ENCODE measurements at places on chromosomes 5 and 9. TPM values are rescaled to one million over a fixed set of nuclear protein-coding genes. Genes with fewer than 3 reads are reported as not detected.

Gene MAP1B
- 564 TPM for total RNA-seq

Gene PCDHGA11
- total RNA-seq: 29.1 TPM

Gene SLC25A46
- 108 TPM for total RNA-seq

- DNase-seq: no peak
Measured at GRCh38 chr9:72217306-72217842, 68.1 kb downstream of the GDA start.

- peak; percentile 55 for DNase-seq
Measured at GRCh38 chr9:36873247-36873875, 160.7 kb downstream of the PAX5 start.

- no peak for DNase-seq
Measured at GRCh38 chr5:65157906-65158603, 323.7 kb downstream of the ADAMTS6 start.

DNA sequence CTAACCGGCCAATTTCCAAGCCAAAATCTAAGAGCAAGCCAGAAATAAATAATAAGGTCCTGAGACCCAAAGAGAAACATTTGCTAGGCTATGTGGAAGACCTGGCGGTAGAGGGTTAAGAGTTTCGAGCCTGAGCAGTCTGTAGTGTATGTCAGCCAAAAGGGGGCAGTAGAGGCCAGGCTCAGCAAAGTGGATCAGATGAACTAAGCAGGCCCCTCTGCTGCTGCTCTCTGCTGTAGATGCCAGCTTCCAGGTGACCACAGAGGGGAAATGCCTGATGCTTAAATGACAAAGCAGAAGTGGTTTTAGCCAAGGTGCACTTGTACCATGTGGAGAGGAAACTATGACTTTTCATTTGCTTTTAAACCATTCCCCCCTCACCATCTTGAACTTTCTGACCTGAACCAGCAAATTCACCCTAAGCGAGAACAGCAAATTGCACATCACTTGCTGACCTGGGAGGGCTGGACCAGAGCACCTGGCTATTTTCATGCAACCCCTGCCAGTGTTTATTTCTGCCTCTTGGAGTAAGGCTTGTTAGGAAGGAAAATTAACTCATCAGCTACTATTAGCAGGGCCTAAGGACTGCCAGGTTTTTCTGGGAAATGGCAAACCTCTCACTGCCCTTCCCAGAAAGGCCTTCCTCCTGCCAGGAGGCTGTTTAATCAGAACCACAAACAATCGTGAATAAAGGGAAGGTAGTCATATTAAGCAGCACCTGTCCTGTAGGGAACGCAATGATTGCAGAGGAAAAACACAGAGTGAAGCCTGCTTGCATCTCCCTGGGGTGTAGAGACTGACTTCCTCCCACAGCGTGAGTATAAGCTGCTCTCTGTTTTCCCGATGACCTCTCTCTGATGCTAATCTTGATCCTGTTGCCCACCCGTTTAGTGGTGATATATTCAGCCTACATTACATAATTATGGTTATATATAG lies 818.2 kb downstream of the TLR4 start:
- DNase-seq: peak; percentile 24

DNA sequence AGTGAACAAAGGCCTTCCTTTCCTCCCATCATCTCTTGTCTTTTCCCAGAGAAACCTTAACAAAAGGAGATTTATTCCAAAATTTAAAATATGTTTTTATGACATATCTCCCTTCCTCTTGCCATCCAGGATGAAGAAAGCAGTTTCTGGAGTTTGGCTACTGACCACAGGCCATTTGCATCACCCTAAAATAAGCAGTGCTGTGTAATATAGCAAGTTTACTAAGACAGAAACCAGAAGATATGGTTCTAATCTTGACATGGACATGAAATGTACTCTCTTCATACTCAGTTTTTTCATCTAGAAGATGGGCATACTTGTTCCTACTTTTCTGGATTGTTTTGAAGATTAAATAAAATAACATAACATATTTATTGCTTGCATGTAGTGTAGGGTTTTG lies 50.2 kb upstream of the ZFAND5 start:
- DNase-seq: no peak

DNA sequence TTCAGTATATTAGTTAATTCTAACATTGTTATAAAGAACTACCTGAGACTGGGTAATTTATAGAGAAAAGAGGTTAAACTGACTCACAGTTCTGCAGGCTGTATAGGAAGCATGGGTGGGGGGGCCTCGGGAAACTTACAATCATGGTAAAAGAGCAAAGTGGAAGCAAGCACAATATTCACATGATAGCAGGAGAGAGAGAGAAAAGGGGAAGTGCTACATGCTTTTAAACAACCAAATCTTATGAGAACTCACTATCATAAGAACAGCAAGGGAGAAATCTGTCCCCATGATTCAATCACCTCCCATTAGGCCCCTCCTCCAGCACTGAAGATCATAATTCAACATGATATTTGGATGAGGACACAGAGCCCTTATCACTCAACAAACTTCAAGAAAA lies 324.9 kb downstream of the ZNF608 start:
- no peak for DNase-seq

DNA sequence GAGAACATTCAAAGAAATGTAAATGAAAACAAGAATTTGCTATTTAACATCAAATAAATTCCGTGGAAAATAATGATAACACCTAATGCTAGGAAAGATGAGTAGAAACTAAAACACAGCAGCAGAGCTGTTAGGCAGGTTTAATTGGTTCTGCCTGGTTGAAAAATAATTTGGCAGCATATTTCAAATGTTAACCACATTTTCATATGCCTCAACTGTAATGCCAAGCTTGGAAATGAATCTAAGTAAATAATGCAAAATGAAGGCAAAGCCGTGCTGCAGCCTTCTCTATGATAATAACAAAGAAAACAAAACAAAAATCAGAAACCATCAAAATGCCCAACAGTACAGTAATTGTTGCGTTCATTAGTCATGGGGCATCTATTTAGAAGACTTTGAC lies 79.9 kb upstream of the MSX2 start:
- no peak for DNase-seq

GRCh38 chr5:134964359-134965270 lies 3.1 kb upstream of the CATSPER3 start:
- DNase-seq: no peak

DNA sequence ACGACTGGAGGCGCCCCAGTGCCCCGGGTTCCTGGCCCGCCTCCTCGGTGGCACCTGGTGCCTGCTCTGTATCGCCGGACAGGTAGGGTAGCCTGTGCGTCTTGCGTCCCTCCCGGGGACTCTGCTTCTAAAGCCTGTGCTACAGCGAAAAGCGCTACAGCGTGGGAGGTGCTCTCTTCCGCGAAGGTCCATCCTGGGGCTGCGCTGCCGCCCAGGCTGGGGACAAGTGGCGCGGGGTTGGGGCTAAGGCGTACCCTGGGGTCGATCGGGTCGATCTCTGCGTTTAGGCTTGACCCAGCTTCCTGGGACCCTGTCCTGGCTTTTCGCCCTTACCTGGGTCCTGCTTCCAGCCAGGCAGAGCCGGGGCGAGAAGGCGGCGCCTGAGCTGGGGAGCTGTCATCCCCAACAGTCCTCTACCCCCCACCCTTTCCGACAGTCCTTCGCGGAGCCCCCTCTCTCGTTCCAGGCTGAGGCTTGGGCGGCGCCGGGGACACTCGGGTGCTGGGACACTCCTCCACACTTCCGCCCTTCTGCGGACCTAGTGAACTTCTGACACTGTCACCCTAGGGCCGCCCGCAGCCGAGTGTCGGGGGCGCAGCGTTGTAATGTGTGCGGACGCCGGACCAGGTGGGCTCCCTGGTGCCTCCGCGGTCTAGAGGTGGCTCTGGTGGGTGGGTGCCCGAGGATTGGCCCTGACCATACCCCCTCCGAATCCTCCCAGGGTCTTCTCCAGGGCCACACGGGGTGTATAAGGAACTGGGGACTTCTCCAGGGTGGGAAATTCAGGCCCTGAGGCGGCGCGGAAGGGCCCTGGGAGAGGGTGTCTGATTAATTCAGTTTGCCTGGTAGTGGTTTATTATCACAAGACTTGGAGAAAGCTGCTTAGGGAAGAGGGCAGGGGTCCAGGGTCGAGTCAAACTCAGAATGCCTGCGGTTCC lies 328.2 kb downstream of the SH3GL2 start:
- no peak for DNase-seq

DNA sequence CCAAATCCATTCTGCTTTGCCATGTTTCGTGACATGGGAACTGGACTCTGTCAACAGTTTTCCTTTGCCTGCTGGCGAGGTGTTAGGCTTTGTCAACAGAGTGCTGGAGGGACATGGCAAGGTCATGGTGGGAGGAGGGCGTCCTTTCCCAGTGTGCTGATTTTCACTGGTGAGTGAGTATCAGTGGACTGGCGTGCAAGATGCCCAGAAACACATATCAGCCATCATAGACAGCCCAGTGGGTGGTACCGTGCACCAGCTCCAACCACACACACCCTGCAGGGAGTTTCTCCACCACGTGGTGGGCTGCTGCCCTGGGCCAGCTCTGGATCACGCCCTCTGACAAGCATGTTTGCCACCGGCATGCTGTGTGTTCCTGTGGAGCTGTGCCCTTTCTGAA lies 50.0 kb upstream of the ABL1 start:
- no peak for DNase-seq

All from cerebellum (tissue), 4 donors.